ENCODE measurements at places on chromosomes 3 and 15. TPM values are rescaled to one million over a fixed set of nuclear protein-coding genes. Genes with fewer than 3 reads are reported as not detected.

DNA sequence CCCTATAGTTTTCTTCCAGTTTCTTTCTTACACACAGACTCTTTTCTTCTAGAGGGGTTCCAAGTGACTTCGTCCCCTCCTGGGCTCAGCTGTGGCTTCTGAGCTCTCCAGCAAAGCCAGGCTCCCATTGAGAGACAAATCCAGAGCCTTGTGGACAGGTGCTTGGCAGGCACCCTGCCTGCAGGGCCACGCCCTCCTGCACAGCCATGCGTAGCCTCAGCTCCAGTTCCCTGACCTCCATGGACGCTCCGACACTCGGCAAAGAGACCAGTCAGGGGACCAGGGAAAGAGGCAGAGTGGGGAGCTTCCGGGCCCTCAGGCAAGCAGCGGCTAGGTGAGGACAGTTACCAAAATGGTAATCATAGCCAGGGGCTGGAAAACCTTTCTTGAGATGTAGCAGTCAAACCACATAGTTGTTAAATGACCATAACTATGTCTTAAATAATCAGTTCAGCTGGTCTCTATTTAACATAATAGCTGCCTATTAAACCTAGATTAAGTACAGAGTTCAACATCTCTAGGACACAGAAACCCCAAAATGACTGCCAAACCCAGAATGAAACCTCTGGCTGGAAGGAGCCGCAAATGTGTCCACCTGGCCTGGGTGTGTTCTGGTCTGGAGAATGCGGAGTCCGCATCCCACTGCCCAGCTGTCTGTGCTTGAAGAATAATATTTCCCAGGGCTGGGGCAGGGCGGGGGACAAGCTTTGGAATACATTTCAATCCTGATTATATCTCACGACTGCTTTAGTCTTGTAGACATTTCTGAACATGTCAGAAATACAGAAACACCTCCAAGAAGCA is 69.3 kb upstream of the RGMA start:
- no peaks in the 10 kb centered on the region for H3K27me3 ChIP-seq
- no peak overlapping the region for H3K4me3 ChIP-seq
- H3K36me3 ChIP-seq: no peaks in the 10 kb centered on the region

GRCh38 chr3:151276687-151277042 is 1.7 kb downstream of the P2RY14 start:
- no peaks in the 10 kb centered on the region for H3K27me3 ChIP-seq
- no peak overlapping the region for H3K4me3 ChIP-seq

DNA sequence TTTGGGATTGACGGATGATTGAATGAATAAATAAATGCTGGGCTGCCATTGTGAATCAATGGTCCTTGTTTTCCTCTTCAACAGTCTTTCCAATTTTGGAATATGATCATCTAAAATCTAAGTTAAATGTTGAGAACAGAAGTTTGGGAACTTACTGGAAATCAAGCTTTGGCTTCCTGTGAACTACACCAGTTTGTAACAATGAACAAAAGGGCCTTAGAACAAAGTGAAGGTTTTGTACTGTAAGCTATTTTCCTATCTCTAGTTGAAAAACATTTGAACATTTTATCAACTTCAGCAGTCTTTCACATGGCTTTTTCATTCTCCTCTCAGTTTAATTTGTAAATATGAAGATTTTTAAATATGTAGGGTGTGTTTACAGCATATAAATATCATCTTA is 66.3 kb downstream of the RUBCN start:
- no peaks in the 10 kb centered on the region for H3K36me3 ChIP-seq
- no peak for DNase-seq
- no peaks in the 10 kb centered on the region for H3K4me1 ChIP-seq
- no peak overlapping the region for H3K27ac ChIP-seq

- no peaks in the 10 kb centered on the region for H3K27me3 ChIP-seq
- no peaks in the 10 kb centered on the region for H3K4me1 ChIP-seq
- H3K4me3 ChIP-seq: no peak overlapping the region
- no peaks in the 10 kb centered on the region for H3K36me3 ChIP-seq
Observed at GRCh38 chr3:176378789-176379188, 818.5 kb downstream of the TBL1XR1 start.

GRCh38 chr15:96771035-96771434 is 440.5 kb downstream of the NR2F2 start:
- H3K27me3 ChIP-seq: no peaks in the 10 kb centered on the region
- H3K27ac ChIP-seq: no peak overlapping the region
- H3K36me3 ChIP-seq: no peaks in the 10 kb centered on the region
- no peaks in the 10 kb centered on the region for H3K4me1 ChIP-seq
- DNase-seq: no peak

The EPB42 gene
- total RNA-seq: not detected

DNA sequence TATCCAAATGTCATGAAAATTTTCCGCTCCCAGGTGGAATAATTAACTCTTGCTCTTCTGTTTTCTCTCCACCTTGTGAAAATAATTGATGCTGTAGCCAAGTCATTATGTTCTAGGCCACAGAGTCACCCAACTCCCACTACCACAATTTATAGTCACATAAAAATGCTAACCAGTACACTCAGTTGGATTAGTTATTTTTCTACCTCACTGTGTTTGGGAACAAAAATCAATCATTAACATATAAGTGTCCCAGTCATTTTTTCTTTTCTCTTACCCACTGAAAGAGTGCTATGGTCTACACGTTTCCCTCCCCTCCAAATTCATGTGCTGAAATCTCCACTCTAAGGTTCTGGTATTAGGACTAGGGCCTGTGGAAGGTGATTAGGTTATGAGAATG is 255.6 kb upstream of the LMCD1 start:
- H3K36me3 ChIP-seq: no peaks in the 10 kb centered on the region
- DNase-seq: no peak
- no peak overlapping the region for H3K4me3 ChIP-seq

The SI gene
- total RNA-seq: not detected

DNA sequence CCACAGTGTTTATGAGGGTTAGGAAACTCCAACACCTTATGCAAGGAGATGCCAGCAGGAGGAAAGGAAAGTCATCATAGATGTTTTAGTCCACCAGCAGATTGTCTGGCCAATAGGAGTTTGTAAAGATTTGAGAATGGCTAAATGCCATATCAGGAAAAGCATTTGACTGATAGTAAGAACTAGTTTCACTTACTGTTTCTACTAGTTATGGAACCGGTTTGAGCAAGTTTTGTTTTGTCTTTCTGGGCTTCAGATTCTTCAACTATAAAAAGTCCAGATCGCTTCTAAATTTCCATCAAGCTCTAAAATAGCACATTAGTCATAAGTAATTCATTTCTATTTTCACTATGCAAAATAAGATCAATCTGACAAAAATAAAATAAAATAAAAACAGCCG is 254.8 kb upstream of the TMCO5A start:
- H3K27ac ChIP-seq: no peak overlapping the region
- no peaks in the 10 kb centered on the region for H3K27me3 ChIP-seq
- H3K36me3 ChIP-seq: no peaks in the 10 kb centered on the region
- no peaks in the 10 kb centered on the region for H3K4me1 ChIP-seq
- no peak overlapping the region for H3K4me3 ChIP-seq
- no peak for DNase-seq

The GPR62 gene
- total RNA-seq: not detected

The CCDC32 gene
- total RNA-seq: 15.3 TPM

DNA sequence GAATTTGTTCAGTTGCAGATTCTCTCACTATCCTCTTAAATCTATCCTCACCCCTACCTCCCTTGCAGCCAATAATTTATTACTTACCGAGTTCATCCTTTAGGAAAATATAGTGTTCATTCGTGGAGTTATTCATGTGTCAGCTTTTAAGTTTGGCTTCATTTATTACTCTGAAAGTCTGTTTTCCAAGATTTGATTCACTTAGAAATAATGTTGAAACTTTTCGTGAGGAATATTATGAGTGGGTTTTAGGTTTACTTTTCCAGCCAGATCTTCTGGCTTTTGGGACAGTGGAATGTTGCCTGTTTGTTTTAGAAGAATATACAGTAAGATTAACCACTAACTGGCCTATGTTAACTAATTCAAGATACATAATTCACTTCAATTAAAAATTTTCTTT is 161.0 kb upstream of the CGNL1 start:
- no peaks in the 10 kb centered on the region for H3K36me3 ChIP-seq
- no peak for DNase-seq

The GRM2 gene
- total RNA-seq: 0.16 TPM

The GHRL gene
- total RNA-seq: not detected

GRCh38 chr3:58584690-58585004 is 7.5 kb upstream of the FAM107A start:
- DNase-seq: no peak
- peak overlapping the region; percentile 54 for H3K4me3 ChIP-seq
- no peaks in the 10 kb centered on the region for H3K27me3 ChIP-seq
- peaks cover 23% of the 10 kb centered on the region for H3K4me1 ChIP-seq
- no peaks in the 10 kb centered on the region for H3K36me3 ChIP-seq
- peak overlapping the region; percentile 77 for H3K27ac ChIP-seq

GRCh38 chr3:41419809-41420208 is 220.5 kb downstream of the CTNNB1 start:
- no peak overlapping the region for H3K4me3 ChIP-seq
- no peak overlapping the region for H3K27ac ChIP-seq
- no peaks in the 10 kb centered on the region for H3K36me3 ChIP-seq
- DNase-seq: no peak
- no peaks in the 10 kb centered on the region for H3K27me3 ChIP-seq

The TIGIT gene
- total RNA-seq: 0.08 TPM

- no peaks in the 10 kb centered on the region for H3K27me3 ChIP-seq
- no peak overlapping the region for H3K27ac ChIP-seq
- peak overlapping the region; percentile 68 for H3K4me3 ChIP-seq
- DNase-seq: no peak
- peaks cover 9% of the 10 kb centered on the region for H3K36me3 ChIP-seq
Observed at GRCh38 chr15:100920516-100921135, 1.5 kb downstream of the LRRK1 start.

DNA sequence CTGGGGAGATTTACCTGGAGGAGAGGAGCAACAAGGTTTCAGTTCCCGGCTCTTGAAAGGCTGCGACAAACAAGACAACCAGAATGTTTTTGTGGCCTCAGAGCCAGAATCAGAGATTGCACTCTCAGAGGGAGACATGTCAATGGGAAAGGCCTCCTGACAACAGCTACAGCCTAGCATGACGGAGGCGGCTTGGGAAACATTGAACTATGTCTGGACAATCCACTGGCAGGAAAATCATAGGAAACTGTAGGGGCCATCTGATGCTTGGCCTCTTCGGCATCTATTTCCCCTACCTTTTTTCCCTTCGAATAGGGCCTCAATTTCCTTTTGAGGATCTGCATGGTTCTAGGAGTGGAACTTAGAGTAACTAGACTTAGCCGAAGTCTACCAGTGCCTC is 13.2 kb upstream of the PTPN23 start:
- H3K27ac ChIP-seq: no peak overlapping the region
- no peak overlapping the region for H3K4me3 ChIP-seq
- H3K27me3 ChIP-seq: no peaks in the 10 kb centered on the region
- H3K36me3 ChIP-seq: no peaks in the 10 kb centered on the region

The TATDN2 gene
- total RNA-seq: 19.4 TPM
